ENCODE measurements at places on chromosomes 12 and 14.

- DNase-seq, result no peak
Observed at GRCh38 chr12:124658806-124659402, 91.5 kb upstream of the NCOR2 start.

DNA sequence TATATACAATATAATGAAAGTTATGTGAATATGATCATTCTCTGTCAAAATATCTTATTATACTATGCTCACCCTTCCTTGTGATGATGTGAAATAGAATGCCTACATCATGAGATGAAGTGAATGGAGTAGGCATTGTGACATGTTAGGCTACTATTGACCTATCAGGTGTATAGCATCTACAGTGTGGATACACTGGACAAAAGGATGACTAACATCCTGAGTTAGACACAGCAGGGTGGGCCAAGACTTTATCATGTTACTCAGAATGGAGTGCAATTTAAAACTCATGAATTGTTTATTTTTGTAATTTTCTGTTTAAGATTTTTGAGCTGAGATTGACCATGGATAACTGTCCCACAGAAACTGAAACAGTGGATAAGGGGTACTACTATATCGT lies 53.4 kb upstream of the NAV3 start:
- DNase-seq, result no peak

DNA sequence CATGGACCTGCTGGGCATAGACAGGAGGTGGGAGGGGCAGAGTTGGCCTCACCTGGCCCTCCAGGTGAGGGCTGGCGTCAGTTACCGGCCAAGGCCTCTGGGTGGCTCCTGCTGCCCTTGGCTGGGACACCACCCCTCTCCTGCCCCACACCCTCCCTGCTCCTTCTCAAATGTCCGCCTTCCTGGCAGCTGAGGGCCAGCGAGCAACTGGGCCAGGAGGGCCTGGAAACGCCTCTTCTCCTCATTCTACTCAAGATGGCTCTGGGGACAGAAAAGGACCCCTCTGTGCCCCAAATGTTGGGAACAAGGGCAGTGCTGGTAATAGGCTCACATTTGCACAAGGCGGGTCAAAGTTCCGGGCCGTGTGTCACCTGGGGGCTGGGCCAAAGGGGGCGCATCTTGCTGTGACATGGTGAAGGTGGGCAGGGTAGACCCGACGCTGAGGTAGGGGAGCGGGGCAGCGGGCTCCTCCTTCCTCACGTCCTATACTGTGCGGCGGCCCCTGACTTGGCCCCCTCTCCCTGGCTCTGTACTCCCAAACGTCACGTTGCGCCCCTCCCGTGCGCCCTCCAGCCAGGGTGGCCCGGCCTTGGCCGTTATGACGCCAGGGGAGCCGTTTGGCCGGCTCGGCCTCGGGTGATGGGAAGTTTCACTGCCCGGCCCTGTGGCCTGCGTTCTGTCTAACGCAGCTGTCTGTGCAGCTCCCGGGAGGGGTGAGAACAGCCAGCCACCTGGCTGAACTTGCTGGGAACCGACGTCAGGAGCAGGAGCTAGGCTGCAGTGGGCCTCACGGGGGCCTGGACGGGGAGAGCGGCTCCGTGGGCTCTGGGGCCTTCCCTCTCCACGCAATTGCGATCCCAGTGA lies 18.0 kb upstream of the DLK1 start:
- DNase-seq, result no peak

- DNase-seq, result no peak
Observed at GRCh38 chr12:2856051-2856450, 788 bp downstream of the TEX52 start.

DNA sequence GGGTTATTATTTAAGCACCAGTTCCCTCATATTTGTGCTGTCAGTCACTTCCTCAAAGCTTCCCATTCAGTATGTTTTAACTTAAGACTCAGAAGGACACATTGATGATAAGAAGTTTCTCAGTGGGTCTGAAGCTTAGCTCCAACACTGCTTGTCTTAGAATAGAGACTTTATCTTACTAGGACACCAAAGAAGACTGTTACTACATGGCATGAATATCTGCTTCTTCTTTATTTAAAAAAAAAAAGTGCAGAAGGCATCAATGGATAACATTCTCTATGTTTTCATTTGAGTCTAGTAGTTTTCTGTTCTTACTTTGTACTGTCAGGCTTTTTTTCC lies 404.2 kb downstream of the DAD1 start:
- no peak for DNase-seq

GRCh38 chr14:32331206-32331605 lies 2.1 kb downstream of the AKAP6 start:
- DNase-seq, result no peak

Measured in omental fat pad (tissue), 4 donors.